NCI-H460 (cell line): ENCODE measurements at places on chromosomes 6 and 20. TPM values are rescaled to one million over a fixed set of nuclear protein-coding genes. Genes with fewer than 3 reads are reported as not detected.

Gene SLC22A2
- total RNA-seq: not detected in 2 replicates

Gene SNAP25
- 0.40 and 0.42 TPM in 2 replicates for total RNA-seq

Gene TP53TG5
- not detected in 2 replicates for total RNA-seq

DNA sequence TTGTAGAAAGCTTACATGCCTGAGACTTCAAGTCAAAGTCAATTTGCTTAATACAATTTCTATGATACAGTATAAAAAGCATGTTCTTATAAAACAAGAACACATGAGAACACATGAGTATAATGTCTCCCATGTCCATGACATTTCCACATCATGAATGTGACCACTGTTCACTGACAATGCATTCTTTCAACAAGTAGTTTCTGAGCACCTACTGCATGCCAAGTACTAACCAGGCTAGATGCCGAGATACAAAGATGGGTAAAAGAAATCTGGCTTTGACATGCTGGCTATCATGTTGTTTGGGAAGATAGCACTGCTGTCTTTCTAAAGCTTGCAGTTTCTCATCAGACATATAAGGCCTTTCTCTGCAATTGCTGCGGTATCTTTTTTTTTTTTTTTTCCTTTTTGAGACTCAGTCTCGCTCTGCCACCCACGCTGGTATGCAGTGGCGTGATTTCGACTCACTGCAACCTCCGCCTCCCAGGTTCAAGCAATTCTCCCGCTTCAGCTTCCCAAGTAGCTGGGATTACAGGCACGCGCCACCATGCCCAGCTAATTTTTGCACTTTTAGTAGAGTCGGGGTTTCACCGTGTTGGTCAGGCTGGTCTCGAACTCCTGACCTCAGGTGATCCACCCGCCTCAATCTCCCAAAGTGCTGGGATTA is 123.6 kb upstream of the DST start:
- no peak for DNase-seq

DNA sequence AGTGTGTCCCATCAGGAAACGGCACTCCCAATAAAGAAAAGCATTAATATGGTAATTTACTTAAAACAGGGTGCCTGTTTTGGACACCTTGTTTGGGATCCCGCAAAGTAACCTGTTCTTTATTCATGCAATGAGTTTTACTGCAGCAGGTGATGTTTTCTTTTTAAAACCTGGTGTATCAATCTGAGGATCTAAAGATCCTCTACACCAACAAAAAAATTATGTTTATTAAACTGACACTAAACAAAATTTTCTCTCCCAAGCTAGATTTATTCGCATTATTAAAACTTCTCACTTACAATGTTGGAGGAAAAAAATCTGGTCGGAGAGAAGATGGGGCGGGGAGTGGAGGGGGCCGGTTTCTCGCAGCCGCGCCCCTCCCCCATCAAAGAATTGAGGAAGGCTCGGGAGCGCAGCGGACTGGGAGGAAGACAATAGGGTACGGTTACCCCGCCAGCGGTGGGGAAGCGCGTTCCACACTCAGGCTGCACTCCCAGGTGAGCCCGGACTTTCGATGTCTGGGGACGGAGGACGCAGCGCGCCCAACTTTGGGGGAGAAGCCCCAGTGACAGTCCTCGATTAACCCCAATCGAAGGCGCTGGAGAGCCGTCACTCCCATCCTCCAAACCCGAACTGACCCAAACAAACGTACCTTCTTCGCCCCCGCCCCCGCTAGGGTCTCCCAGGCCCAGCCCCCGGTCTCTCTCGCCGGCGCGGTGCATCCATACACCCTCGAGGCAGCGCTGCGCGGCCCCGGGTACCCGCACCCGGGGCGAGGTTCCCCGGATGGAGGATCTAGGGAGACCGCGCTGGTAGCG is 1.3 kb downstream of the CD24 start:
- DNase-seq: no peak

DNA sequence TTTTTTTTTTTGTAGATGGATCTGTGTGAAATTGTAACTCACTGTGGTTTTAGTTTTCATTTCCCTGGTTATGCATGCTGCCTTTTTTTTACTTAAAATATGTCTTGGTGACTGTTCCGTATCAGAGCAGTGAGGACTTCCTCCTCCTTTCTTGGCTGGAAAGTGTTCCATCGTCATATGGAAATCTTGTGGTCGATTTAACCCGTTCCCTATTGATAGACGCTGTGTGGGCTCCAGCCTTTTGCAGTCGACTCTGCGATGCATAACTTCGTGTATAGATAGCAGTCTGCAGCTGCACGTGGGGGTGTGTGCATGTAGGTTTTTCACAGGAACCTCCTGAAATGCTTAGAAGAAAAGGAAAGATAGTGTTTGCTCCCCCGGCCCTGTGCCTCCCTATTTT is 28.1 kb upstream of the PNPLA1 start:
- DNase-seq: no peak

GRCh38 chr6:148817689-148818088 is 70.9 kb downstream of the UST start:
- DNase-seq: no peak
